ENCODE measurements at places on chromosomes 7 and 10.
A peak's percentile ranks its signal among the peaks of the same experiment; 100 is the strongest.

GRCh38 chr7:158270106-158270775, 317.4 kb downstream of the PTPRN2 start:
- H3K27ac ChIP-seq, result no peak overlapping the region
- peaks cover 7% of the 10 kb centered on the region for H3K4me1 ChIP-seq
- DNase-seq, result peak; percentile 3
- H3K36me3 ChIP-seq, result peaks cover 17% of the 10 kb centered on the region
- H3K27me3 ChIP-seq, result no peaks in the 10 kb centered on the region
- H3K4me3 ChIP-seq, result no peak overlapping the region

DNA sequence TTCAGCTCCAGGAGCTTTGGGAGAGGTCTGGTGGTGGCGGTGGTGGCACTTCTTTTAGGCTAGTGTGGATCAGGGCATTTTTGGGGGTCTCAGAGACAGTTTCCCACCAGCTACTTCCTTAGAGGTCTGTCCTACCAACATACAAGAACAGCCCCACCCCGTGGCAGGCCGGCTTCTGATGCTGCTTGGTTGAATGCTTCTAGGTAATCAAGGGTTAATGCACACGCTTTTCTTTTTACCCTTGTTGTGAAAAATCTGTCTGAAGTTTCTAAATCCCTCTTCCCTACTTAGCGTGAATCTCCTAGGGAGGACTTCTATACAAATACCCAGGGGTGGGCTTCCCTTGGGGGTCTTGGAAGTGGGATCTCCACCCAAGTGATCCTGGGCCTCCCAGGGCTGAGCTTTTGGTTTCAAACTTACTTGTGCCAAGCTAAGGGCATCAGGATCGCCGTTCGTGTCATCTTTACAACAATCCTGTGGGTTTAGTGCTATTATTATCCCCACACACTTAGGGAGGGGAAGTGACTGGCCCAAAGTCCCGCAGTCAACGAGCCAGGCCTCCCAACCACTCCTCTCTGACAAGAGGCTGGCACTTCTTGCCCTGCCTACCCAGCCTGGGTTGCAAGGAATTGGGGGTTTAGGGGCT, 1.7 kb downstream of the SH2B2 start:
- DNase-seq, result no peak
- peaks cover 10% of the 10 kb centered on the region for H3K27me3 ChIP-seq
- H3K27ac ChIP-seq, result no peak overlapping the region
- peaks cover 18% of the 10 kb centered on the region for H3K4me1 ChIP-seq
- H3K4me3 ChIP-seq, result peak overlapping the region; percentile 61

- H3K36me3 ChIP-seq, result peaks cover 32% of the 10 kb centered on the region
- peak overlapping the region; percentile 98 for H3K27ac ChIP-seq
- DNase-seq, result peak; percentile 88
- H3K27me3 ChIP-seq, result no peaks in the 10 kb centered on the region
- peaks cover 12% of the 10 kb centered on the region for H3K4me1 ChIP-seq
Observed at GRCh38 chr7:99393355-99394187, 14.8 kb downstream of the PDAP1 start.

- DNase-seq, result no peak
- H3K4me1 ChIP-seq, result peaks cover 6% of the 10 kb centered on the region
- H3K36me3 ChIP-seq, result no peaks in the 10 kb centered on the region
- no peak overlapping the region for H3K27ac ChIP-seq
- no peak overlapping the region for H3K4me3 ChIP-seq
Observed at GRCh38 chr10:21599582-21599981, 65.5 kb downstream of the MLLT10 start.

GRCh38 chr10:61298194-61298593, 155.0 kb downstream of the TMEM26 start:
- H3K36me3 ChIP-seq, result peaks cover 11% of the 10 kb centered on the region
- H3K4me3 ChIP-seq, result no peak overlapping the region
- H3K27me3 ChIP-seq, result no peaks in the 10 kb centered on the region
- H3K27ac ChIP-seq, result no peak overlapping the region
- no peak for DNase-seq

DNA sequence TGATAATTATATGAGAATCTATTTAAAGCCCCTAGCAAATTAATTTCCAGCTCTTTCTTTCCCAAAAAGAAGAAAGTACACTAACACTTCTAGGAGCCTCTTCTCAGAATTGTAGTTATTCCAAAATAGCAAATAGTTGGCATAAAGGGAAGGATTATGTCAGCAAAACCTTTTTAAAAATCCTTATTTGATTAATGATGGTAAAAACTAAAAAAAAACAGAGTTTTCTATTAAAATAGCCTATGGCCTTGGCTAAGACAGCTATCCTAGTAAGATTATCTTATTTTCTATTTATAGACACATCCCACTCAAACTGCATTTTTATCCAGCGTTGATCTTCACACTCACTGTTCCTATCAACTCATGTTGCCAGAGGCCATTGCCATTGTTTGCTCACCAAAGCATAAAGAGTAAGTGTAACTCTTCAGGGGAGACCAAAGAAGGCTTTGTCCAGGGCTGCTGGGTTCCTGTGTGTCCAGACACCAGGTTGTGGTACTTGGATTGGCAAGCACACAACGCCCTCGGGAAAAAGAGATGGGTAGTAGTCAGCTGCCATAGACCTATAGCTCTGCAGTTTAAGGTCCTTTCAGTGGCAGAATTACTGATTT, 31.5 kb downstream of the ACTA2 start:
- no peak for DNase-seq
- no peak overlapping the region for H3K4me3 ChIP-seq
- no peaks in the 10 kb centered on the region for H3K27me3 ChIP-seq
- H3K27ac ChIP-seq, result no peak overlapping the region
- no peaks in the 10 kb centered on the region for H3K4me1 ChIP-seq

GRCh38 chr7:139725077-139725476, 52.7 kb downstream of the HIPK2 start:
- peaks cover 17% of the 10 kb centered on the region for H3K4me1 ChIP-seq
- peaks cover 3% of the 10 kb centered on the region for H3K36me3 ChIP-seq
- no peaks in the 10 kb centered on the region for H3K27me3 ChIP-seq

- no peaks in the 10 kb centered on the region for H3K27me3 ChIP-seq
- peaks cover 53% of the 10 kb centered on the region for H3K4me1 ChIP-seq
- no peaks in the 10 kb centered on the region for H3K36me3 ChIP-seq
- no peak for DNase-seq
Observed at GRCh38 chr10:50610368-50610767, 13.4 kb downstream of the SGMS1 start.

GRCh38 chr10:13399236-13399635, 51.1 kb upstream of the SEPHS1 start:
- no peak overlapping the region for H3K4me3 ChIP-seq
- no peak for DNase-seq
- peaks cover 37% of the 10 kb centered on the region for H3K4me1 ChIP-seq

DNA sequence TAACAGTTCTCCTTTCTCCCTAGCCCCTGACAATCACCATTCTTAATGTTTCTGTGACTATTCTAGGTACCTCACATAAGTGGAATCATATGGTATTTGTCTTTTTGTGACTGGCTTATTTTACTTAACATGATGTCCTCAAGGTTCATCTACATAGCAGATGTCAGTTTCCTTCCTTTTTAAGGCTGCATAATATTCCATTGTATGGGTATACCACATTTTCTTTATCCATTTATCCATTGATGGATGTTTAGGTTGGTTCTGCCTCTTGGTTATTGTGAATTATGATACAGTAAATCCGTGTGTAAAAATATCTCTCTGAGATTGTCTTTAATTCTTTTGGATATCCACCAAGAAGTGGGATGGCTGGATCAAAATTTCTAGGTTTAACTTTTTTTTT, 13.2 kb downstream of the BBS9 start:
- H3K36me3 ChIP-seq, result peaks cover 8% of the 10 kb centered on the region
- H3K4me1 ChIP-seq, result peaks cover 7% of the 10 kb centered on the region
- no peak overlapping the region for H3K4me3 ChIP-seq
- H3K27me3 ChIP-seq, result no peaks in the 10 kb centered on the region
- no peak for DNase-seq

- peaks cover 26% of the 10 kb centered on the region for H3K36me3 ChIP-seq
- H3K27me3 ChIP-seq, result peaks cover 12% of the 10 kb centered on the region
- peaks cover 9% of the 10 kb centered on the region for H3K4me1 ChIP-seq
- no peak overlapping the region for H3K4me3 ChIP-seq
Observed at GRCh38 chr10:44416021-44416771, 31.3 kb upstream of the CXCL12 start.

- no peak overlapping the region for H3K27ac ChIP-seq
- no peaks in the 10 kb centered on the region for H3K36me3 ChIP-seq
- no peaks in the 10 kb centered on the region for H3K27me3 ChIP-seq
- H3K4me1 ChIP-seq, result no peaks in the 10 kb centered on the region
- DNase-seq, result no peak
Observed at GRCh38 chr7:19621740-19622139, 87.1 kb downstream of the POLR1F start.

- no peak overlapping the region for H3K27ac ChIP-seq
- no peaks in the 10 kb centered on the region for H3K36me3 ChIP-seq
- no peak overlapping the region for H3K4me3 ChIP-seq
- no peak for DNase-seq
- no peaks in the 10 kb centered on the region for H3K27me3 ChIP-seq
Observed at GRCh38 chr7:148916186-148916585, 32.1 kb upstream of the EZH2 start.

DNA sequence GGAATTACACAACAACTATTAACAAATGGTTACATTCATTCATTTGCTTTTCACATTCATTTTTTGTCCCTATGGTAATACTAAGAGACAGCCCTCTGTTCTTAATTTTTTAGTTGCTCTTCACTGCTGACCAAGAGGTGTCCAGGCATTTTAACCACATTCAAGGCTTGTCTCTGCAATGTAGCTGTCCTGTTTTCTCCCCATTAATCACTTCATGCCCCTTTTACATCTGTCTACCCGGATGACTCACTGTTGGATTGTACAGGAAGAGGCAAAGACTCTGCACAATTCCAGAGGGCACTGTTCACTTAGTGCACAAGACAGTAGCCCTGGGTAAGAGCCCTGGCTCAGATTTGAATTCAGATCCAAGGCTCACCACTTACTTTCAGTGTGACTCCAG, 168.5 kb downstream of the NOC3L start:
- no peak for DNase-seq
- H3K4me1 ChIP-seq, result peaks cover 12% of the 10 kb centered on the region
- no peaks in the 10 kb centered on the region for H3K36me3 ChIP-seq

DNA sequence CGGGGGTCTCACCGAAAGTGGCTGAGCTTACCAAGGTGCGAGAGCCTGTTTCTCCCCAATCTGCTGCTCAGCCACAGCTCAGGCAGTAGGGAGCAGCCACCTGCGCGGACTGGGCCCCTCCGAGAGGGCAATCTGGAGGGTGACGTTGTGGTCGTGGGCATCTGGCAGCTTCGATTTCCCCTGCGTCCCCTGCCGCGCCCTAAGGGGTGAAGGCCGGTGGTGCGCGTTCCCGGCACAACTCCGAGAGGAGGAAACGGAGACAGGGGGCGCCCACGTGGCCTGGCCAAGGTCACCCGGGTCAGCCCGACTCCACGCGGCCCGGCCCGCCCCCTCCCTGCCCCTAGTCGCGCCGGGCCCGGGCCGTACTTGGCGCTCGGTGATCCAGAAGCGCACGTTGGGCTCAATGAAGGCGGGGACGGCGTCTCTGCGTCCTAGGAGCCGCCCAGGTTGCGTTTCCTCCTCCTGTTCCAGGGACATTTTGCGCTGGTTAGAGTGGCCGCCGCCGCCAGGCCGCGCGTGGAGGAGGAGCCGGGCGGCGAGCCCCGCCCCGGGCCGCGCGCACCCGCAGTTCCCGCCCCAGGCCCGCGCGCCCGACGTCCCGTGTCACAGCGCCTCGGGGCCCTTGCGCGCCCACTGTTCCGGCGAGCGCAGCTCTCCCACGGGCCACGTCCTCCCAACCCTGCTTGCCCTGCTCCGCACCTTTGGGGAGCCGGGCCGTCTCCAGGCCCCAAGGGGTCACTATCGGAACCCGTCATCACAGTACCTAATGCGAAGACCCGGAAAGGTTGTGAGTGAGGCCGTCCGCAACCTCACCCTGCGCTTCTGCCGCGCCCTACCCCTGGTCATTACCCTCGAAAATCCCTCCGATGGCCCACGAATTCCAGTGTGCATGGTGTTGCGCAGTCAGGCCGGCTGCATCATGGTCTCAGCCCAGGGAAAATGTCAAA, at the start of gene SFXN4:
TSS of gene SFXN4 (minus strand) at position 544 of the 947 bp plus-strand sequence. CDS start at position 477, 67 bp downstream.
- DNase-seq, result peak; percentile 62
- peaks cover 26% of the 10 kb centered on the region for H3K36me3 ChIP-seq
- H3K4me1 ChIP-seq, result peaks cover 19% of the 10 kb centered on the region

DNA sequence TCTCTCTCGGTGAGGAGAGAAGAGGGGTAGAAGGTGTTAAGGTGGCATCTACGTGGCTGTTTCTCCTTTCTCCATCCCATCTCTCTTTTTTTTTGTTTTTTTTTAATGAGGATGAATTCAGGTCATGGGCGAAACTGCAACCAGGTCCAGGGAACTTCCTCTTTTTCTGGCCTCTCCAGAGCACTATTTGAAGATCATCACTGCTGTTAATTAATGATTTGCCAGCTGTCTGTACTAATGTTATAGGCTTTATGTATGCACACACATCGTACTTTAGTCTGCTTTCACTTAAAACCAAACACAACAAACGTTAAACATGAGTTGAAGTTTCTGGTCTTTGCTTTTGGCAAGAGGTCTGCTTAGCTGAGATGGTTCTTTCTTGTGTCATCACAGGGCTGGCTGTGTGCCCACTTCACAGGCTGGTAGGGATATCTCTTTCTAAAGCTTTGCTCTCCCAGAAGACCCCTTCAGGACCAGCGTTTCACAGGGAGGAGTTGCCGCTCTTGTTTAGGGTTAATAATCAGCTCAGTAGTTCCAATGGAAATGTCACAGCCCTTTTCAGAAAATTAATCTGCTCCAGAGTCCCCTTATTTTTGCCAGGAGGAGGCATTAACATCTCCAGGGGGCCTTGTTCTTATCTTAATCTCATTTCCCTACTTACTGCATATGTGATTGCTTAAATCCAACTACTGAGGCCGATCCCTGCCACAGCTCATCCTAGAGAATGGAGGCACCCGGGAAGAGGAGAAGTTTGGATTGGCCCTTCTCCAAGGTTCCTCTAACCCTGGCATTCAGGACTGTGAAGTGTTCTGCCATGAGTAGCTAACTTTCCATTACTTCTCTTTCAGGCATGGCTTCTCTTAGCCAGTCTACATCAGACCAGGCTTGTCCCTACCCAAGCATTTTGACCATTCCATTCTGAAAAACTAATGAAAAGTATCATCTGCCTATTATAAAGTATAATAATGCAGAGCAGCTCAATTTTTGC, 273.9 kb upstream of the NFE2L3 start:
- H3K4me1 ChIP-seq, result peaks cover 9% of the 10 kb centered on the region
- peaks cover 11% of the 10 kb centered on the region for H3K27me3 ChIP-seq
- H3K36me3 ChIP-seq, result no peaks in the 10 kb centered on the region
- H3K27ac ChIP-seq, result no peak overlapping the region
- DNase-seq, result no peak

- H3K4me3 ChIP-seq, result no peak overlapping the region
- H3K4me1 ChIP-seq, result peaks cover 28% of the 10 kb centered on the region
- H3K27ac ChIP-seq, result peak overlapping the region; percentile 49
- H3K36me3 ChIP-seq, result no peaks in the 10 kb centered on the region
Observed at GRCh38 chr7:5662828-5663227, 118.6 kb downstream of the RNF216 start.

All from WTC11 (cell line).